ENCODE measurements at places on chromosomes 3 and 15. TPM values are rescaled to one million over a fixed set of nuclear protein-coding genes. Genes with fewer than 3 reads are reported as not detected.

Gene CNTN6
- total RNA-seq, result not detected

- DNase-seq, result no peak
Measured at GRCh38 chr3:68919000-68919399, 13.3 kb downstream of the TAFA4 start.

DNA sequence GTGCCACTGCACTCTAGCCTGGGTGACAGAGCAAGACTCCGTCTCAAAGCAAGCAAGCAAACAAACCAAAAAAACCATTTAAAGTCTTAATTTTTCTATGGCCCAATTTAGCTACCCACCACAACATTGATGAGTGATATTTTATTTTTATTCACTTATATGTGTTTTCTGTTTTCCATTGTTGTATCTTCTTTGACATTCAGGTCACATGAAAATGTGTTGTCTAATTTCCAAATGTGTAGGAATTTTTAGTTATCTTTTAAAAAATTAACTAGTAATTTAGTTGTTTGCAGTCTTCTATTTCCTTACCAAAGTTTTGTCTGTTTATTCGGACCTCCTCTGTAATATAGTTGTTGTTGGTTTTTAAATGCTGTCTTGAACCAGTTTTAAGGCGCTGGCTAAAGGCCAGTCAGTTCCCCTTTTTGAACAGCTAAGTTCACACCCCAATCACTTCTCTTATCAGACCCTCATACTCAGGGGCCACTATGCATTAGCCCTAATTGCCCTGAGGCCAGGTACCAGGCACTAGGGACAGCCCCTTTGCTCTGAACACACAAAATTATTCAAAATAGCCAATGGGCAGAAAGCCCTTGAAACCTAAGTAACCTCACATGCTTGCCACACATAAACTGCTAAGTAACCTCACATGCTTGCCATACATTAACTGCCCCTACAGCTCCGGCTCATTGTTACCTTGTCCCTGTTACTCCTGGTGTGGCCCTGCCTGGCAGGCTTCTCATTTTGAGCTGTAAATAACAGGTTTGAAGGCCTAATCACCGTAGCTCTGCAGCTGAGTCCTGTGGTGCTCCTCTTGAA, 4.3 kb upstream of the CCR4 start:
- no peak for DNase-seq

DNA sequence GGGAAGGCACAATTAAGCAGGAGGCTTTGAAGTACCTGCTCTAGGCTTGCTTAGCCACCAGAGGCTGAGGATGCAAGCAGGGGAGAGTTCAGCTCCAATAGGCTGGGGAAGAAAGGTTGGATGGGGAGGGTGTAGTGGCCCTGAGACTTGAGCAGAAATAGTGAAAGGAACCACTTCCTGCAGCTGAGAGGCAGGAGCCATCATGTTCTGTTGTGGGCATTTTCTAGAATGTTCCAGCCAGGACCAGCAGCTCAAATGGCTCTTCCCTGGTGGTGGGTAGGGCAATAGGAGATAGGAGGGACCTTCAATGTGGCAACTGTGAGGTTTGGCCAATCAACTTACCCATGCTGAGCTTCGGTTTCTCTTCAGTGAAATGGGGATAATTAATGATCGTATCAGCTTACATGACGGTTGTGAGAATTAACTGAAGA, 79.1 kb upstream of the CGNL1 start:
- no peak for DNase-seq

DNA sequence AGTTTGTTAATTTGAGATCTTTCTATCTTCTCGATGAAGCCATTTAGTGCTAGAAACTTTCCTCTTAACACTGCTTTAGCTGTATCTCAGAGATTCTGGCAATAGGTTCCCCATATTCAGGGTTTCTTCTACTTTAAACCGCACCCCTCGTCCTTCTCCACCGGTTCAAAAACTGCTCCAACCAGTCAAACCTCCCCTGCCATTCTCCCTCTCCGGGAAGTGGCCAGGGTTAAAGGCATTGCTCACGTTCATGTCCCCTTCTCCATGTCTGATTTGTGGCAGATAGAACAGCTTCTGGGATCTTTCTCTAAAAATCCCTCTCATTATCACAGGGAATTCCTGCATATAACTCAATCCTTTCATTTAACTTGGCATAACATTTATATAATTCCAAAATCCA, 14.4 kb downstream of the ALDH1L1 start:
- no peak for DNase-seq

- DNase-seq, result no peak
Measured at GRCh38 chr3:3705090-3705775, 94.0 kb upstream of the LRRN1 start.

GRCh38 chr3:45010811-45011333, 15.2 kb upstream of the CLEC3B start:
- no peak for DNase-seq

DNA sequence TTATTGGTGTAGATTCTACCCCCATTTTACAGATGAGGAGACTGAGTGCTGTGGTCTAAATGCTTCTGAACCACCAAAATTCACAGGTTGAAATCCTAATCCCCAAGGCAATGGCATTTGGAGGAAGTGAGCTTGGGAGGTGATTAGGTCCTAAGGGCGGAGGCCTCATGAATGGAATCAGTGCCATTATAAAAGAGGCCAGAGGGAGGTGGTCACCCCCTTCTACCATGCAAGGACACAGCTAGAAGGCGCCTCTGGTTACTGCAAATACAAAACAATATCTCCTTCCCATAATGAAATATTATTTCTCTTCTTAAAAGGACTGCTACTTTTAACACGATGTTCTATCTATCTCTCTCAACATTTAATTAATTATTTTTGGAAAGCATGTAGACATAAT, 223.5 kb downstream of the NEK10 start:
- DNase-seq, result no peak

DNA sequence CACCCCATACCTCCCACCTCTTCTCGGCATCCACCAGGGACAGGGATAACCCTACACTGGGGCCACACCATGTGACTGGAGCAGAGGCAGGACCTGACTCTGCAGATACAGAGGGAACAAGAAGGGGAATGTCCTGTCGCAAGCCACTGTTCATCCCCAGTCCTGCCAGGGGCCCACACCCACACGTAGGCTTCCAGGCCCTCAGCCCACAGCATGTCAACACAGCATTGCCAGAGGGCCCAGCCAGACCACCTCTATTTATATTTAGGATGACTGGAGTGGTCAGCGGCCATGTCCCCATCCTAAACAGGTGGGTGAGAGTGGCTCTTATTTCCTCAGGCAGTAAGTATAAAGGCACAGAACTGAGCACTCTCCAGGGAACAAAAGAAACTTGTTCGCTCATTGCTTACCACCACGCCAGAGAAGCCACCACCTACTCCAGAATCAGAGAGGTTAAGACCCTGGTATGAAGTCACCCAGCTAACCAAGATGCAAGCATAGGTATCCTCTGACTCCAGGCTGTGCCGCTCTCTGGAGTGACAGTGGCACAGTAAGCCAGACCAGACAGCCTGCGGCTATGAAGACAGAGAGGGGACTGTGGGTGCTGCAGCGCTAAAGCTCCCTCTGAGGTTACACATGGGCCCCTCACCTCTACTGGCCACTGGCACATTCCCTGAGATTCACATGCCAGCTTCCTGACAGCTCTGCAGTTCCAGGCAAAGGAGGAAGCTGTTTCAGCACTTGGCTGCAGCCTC, 67.9 kb downstream of the LRIG1 start:
- no peak for DNase-seq

DNA sequence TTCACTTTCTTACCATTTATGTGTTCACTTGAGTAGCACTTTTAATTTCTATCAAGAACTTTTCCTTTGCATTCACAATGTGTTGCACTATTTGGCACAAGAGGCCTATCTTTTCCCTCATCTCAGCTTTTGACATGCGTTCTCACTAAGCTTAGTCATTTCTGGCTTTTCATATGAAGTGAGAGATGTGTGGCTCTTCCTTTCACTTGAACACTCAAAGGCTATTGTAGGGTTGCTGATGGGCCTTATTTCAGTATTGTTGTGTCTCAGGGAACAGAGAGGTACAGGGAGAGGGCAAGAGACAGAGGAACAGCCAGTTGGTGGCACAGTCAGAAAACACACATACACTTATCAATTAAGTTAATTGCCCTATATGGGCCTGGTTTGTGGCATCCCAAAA, 127.4 kb upstream of the MLF1 start:
- no peak for DNase-seq

DNA sequence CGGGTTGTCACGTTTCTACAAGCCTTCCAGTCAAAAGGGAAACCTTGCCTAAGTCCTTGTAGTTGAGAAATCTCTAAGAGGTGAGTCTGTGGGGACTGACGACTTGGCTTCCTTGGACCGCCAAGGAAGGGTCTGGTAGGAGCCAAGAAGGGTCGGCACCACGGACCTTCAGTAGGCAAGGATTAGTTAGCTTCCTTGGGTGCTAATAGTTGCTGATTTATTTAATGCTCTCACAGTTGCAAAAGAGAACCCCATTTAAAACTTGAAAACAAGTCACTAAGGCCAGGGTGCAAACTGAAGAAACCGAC, 361 bp upstream of the LCMT2 start:
- DNase-seq, result no peak

Gene RAD51
- total RNA-seq, result 2.0 TPM

DNA sequence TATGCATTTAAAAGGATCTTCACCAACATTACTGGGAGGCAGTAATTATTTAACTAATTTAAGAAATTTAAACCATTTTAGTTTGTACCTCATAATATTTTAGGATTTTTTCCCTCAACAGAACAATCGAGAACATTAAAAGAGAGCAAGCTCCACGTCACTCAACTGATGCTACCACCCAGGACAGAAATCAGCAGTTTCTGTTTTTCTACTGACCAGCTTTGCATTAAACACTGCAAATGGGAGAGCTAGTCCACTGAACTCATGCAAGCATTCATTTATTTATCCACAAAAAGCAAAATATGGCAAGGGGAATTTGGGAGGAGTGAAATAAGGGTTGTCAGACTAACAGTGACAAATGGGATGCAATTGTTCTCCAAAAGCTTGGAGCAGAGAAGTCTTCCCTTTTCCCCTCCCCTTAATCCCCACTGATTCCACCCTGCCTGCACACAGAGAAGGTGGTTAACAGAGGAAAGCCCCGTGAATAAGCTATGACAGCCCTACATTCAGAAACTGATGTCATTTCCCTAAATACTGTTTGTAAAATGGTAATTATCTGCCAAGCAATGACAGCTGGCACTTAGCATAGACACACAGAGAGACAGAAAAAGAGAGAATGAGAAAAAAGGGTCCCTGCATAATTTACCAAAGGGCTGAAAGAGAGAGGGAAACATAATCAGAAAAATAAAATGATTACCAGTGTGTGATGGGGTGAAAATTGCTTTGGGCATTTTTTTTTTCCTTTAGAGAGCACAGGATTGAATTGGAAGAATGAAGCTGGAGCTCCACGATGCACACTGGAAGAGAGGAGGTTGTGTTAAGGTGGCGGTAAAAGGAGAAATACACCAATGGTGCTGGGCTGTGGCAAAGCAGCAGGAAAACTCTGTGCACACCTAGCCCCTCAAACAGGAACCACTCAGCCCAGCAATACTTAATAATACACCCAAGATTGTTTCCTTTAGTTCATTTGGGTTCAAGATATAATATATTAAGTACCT, 777.4 kb downstream of the TUSC7 start:
- no peak for DNase-seq

- DNase-seq, result no peak
Measured at GRCh38 chr3:46483825-46484224, 14.0 kb upstream of the RTP3 start.

GRCh38 chr3:54045061-54045815, 77.1 kb upstream of the CACNA2D3 start:
- no peak for DNase-seq

DNA sequence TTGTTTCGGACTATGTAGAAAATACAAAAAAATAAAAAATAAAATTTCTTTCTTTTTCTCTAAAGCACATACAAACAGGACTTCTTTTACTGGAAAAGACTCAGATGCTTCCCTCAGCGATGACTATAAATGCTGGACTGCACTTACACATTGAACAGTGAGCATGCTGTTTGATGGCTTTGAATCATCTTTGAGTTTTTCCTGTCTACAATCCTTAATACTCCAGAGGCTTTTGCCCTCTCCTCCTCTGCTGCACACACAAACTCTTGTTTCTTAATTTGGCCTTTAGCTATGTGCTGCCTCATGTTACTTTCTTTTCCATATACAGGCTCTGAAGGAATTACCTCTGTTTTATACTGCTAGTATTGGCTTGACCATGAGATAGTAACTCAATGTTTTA, 575.1 kb downstream of the EPHA3 start:
- no peak for DNase-seq

Gene EPHB3
- total RNA-seq, result not detected

DNA sequence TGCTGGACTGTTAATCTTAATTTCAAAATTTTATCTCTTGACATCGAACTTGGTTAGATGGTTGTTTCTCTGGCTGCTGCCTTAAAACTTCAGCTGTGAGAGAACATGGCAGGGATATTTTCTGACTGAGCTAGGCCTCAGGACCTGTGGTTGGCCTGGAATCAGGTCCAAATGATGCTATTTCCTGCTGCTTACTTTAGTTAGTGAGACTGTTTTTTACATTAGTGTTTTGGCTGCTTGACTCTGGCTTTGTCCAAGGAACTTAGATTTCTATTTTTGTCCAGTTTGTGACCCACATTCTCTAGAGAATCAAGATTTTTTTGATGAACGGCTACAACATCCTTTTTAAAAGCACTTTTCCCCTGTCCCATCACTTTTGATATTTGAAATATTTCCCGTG, 497.9 kb upstream of the SGO1 start:
- no peak for DNase-seq

- DNase-seq, result no peak
Measured at GRCh38 chr3:194165271-194166018, 29.5 kb downstream of the HES1 start.

Gene TSC22D2
- 37.8 TPM for total RNA-seq

DNA sequence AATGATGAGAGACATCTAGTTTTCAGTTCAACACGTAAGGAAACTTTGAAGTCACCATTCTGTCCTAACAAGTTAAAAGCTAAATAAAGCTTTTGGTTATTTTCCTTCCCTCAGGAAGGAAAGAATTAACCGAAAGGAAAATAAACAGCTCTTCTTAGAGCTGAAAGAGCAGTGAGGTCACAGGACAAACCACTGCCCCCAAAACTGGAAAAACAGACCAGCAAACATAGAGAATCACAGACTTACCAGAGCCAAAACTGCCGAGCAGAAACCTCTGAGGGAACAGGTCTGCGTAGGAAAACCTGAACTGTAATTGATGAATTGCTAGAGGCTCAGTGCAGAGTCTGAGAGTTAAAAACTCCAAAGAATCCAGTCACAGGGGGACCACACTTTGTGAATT, 14.7 kb downstream of the USP50 start:
- no peak for DNase-seq

DNA sequence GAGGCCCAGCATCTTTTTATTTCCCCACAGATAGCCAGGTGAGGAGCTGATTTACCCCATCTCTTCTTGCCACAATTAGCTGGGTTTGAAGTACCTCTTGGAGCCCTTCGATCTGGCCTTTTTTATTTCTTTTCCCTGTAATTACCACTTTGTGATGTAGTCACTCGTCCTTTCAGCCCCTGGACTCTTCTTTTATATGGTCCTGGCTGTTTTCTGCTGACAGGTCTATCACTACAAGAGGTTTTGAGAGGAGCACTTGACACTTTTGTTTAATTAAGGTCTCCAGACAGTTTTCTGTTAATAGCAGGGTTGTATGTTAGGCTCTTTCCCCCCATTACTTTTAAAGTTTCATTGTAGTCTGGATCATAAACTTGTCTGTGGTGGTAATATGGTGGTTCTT, 11.8 kb downstream of the ATXN7 start:
- no peak for DNase-seq

- no peak for DNase-seq
Measured at GRCh38 chr3:114213292-114213626, 24.1 kb downstream of the ZNF80 start.

- no peak for DNase-seq
Measured at GRCh38 chr3:151156618-151157216, 46.3 kb downstream of the GPR171 start.
